AG08395 (cell line): ENCODE measurements at places on chromosomes 2 and 18.

DNA sequence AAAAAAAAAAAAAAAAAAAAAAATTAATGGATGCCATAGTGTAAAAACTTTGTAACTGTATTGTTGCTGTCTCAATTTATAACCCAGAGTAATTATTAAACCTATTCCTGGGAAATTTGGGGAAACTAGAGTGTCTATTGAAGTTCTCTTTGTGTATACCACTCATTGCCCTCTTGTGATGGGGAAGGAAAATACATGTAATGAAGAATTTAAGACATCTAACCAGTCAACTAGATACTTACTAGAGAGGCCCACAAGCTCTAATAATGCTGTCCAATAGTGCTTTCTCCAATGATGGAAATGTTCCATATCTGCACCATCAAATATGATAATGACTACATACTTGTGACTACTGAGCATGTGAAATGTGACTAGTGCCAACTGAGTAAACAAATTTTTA, 168.5 kb upstream of the SLC39A10 start:
- no peak for DNase-seq

GRCh38 chr18:12855916-12856315, 28.1 kb downstream of the PTPN2 start:
- DNase-seq, result no peak

GRCh38 chr18:45165871-45166270, 449.4 kb upstream of the SLC14A2 start:
- DNase-seq, result no peak

DNA sequence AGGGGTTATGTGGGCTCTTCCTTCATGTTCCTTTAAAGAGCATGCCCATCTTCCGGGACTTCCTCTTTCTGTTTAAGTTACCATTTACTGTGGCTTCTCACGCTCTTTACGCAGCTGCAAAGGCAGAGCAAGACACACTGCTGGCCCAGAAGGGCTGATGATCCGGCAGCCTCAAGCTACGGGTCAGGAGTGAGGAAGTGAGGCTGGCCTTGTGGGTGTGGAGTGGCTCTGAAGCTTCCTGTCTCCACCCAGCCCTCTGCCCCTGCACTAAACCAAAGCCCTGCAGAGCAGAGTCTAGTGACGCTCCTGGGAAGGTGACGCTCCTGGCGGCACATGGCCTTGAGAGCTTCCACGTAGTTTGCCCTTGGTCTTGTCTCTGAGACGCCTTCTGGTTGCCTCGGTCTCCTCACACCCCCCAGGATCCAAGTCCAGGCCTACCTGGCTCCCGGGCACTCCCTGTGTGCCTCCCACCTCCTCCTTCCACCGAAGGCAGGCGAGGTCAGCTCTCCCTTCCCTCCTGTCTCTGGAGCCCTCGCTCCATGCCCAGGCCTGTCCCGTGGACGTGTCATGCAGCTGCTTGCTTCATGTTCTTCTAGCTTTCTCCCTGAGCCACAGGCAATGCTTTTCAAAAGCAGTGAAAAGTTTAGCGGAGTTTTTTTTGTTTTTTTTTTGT, 50.3 kb downstream of the ARL4C start:
- no peak for DNase-seq

DNA sequence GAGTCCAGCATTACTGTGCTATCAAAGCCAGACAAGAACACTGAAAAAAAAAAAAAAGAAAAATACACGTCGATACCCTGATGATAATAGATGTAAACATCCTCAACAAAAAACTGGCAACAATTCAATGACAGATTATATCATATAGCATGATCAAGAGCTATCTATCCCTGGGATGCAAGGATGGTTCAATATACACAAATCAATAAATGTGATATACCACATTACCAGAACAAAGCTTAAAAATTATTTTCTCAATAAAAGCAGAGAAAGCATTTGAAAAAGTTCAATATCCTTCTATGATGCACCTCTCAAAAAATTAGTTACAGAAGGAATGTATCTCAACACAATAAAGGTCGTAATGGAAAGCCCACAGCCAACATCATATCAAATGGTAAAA, 332.8 kb upstream of the MMADHC start:
- DNase-seq, result no peak
